Activated T-helper 1 cell treated with anti-CD3 and anti-CD28 coated beads, Interleukin-12 subunit alpha, Interleukin-12 subunit beta, Interleukin-2, Interleukin-4 antibody, amounts not matched to agents 30 ng/mL and 10 ng/mL and 1 ng/mL, durations not matched to agents 14 hours and 24 hours and 36 hours (primary cell): ENCODE measurements at places on chromosomes 3 and 15.

DNA sequence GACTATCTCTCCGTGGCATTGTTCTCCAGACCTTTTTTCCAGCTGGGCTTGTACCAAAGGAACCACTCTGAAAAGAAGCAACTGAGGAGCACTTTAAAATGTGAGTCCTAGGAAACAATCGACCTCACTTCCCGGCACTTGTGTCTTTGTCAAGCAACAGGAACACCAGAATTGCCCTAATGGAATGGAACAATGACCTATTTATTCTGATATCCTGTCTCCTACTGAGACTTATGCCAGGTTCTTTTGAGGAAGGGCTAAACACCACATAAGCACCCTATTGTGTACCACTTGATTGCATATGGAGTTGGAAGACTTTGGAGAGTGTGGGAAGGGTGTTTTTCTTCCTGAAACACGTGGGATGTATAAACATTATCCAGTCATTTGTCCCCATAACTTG, 56.8 kb upstream of the TGFBR2 start:
- peaks cover 34% of the 10 kb centered on the region for H3K4me1 ChIP-seq
- H3K27ac ChIP-seq, result no peak overlapping the region
- no peak overlapping the region for H3K4me3 ChIP-seq
- no peak for DNase-seq
- peaks cover 3% of the 10 kb centered on the region for H3K27me3 ChIP-seq
- H3K36me3 ChIP-seq, result peaks cover 2% of the 10 kb centered on the region

DNA sequence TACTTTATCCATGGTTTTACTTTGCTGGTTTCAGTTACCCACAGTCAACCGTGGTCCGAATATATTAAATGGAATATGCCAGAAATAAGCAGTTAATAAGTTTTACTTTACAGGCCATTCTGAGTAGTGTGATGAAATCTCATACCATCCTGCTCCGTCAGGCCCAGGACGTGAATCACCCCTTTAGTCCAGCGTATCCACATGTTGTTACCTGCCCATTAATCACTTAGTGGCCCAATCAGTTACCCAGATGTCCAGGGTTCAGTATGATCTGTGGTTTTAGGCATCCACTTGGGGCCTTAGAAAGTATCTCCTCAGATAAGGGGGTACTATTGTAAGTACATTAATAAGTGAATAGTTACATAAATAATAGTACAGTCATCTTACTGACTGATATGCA, 88.0 kb downstream of the TTBK2 start:
- no peak for DNase-seq
- no peak overlapping the region for H3K4me3 ChIP-seq
- no peaks in the 10 kb centered on the region for H3K36me3 ChIP-seq

- no peaks in the 10 kb centered on the region for H3K27me3 ChIP-seq
- H3K4me3 ChIP-seq, result no peak overlapping the region
- no peaks in the 10 kb centered on the region for H3K4me1 ChIP-seq
- DNase-seq, result peak; percentile 55
These were observed 127.8 kb downstream of the HCN4 start for GRCh38 chr15:73240866-73241499.

GRCh38 chr15:87902772-87903426, 353.6 kb downstream of the NTRK3 start:
- H3K4me3 ChIP-seq, result no peak overlapping the region
- H3K4me1 ChIP-seq, result no peaks in the 10 kb centered on the region
- no peak for DNase-seq
- H3K36me3 ChIP-seq, result no peaks in the 10 kb centered on the region

GRCh38 chr3:134242649-134243617, 7.7 kb downstream of the RYK start:
- DNase-seq, result no peak
- H3K27ac ChIP-seq, result no peak overlapping the region
- H3K4me3 ChIP-seq, result no peak overlapping the region
- H3K4me1 ChIP-seq, result peaks cover 32% of the 10 kb centered on the region
- H3K36me3 ChIP-seq, result peaks cover 3% of the 10 kb centered on the region

- H3K27me3 ChIP-seq, result peaks cover 21% of the 10 kb centered on the region
- H3K4me3 ChIP-seq, result no peak overlapping the region
- H3K4me1 ChIP-seq, result no peaks in the 10 kb centered on the region
- H3K36me3 ChIP-seq, result no peaks in the 10 kb centered on the region
These were observed 4.5 kb downstream of the CHST13 start for GRCh38 chr3:126528419-126528799.

- no peaks in the 10 kb centered on the region for H3K4me1 ChIP-seq
- no peak overlapping the region for H3K27ac ChIP-seq
- H3K27me3 ChIP-seq, result peaks cover 5% of the 10 kb centered on the region
- H3K4me3 ChIP-seq, result no peak overlapping the region
These were observed 77.7 kb downstream of the CEMIP start for GRCh38 chr15:80856809-80857377.

- no peaks in the 10 kb centered on the region for H3K27me3 ChIP-seq
- H3K36me3 ChIP-seq, result peaks cover 16% of the 10 kb centered on the region
- DNase-seq, result no peak
- H3K4me1 ChIP-seq, result peaks cover 23% of the 10 kb centered on the region
- no peak overlapping the region for H3K4me3 ChIP-seq
These were observed 30.7 kb downstream of the EFL1 start for GRCh38 chr15:82231842-82232241.

DNA sequence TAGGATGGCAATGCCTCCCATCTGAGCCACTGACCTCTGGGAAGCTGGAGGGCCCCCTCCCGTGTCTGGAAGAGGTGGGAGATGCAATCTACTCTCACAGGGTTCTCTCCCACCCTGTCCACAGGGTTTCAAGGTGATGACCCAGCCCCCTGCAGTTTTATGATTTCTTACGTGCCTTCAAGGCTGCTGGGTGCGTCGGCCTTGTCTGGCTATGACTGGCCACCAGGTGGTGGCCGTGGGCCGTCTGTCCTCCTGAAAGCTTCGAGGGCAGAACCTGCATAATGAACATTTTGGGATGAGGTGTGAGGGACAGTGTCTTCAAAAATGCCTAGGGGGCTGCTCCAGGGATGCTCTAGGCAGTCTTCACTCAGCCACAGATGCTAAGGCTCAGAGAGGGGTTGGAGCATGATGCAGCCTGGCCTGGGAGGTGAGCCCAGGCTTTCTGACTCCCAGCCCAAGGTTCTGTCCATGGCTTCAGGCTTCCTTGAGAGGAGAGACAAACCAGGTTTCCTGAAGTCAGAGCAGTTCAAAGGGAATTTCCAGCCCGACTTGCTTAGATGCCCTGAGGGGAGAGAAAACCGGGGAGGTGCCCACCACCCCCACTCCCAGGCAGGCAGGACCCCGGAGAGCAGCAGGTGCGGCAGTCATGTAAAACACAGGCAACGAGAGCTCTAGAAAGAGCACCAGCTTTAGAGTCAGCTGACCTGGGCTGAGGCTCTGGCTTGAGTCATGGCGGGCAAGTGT, 18.7 kb downstream of the ISG20 start:
- H3K4me1 ChIP-seq, result peaks cover 7% of the 10 kb centered on the region
- no peaks in the 10 kb centered on the region for H3K27me3 ChIP-seq
- no peak overlapping the region for H3K27ac ChIP-seq

- no peak for DNase-seq
- H3K36me3 ChIP-seq, result peaks cover 55% of the 10 kb centered on the region
- H3K27me3 ChIP-seq, result no peaks in the 10 kb centered on the region
These were observed 4.1 kb downstream of the PBRM1 start for GRCh38 chr3:52681596-52681995.

DNA sequence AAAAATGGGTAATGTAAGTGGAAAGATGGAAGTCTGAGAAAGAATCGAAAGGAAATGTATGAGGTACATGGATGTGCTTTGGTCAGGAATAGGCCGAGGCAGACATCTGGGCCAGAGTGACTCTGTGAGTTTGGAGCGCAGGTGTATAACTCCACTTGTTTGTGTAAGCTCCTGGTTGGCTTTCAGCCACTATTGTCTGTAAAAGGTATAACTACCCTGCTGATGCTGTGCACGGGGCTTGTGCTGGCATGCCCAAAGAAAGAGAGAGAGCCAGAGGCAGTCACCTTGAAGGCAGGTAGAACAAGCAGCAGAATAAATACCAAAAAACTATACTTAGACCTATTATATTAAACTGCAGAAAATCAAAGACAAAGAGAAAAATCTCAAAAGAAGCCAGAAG, 32.7 kb upstream of the CD96 start:
- H3K36me3 ChIP-seq, result no peaks in the 10 kb centered on the region
- H3K27me3 ChIP-seq, result peaks cover 2% of the 10 kb centered on the region
- no peak overlapping the region for H3K27ac ChIP-seq
- no peaks in the 10 kb centered on the region for H3K4me1 ChIP-seq
- no peak for DNase-seq

DNA sequence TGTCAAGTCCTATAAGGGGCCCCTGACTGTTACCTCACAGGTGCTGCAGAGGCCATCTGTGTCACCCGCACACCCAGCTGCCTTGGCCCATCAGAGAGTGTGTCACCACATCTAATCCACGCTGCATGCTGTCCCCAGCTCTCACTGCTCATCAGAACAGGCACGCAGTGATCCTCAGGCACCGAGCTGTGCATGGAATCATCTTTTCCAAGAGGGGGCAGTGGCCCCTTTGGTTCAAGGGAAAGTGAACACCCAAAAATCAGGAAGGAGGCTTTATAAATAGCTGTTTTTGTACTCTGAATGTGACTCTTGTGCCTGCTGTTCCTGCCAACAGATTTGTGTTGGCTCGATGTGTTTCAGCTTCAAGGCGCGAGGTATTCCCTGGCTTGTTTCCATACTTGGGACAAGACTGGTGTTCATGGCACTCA, 110.3 kb upstream of the ETV5 start:
- no peaks in the 10 kb centered on the region for H3K36me3 ChIP-seq
- peaks cover 28% of the 10 kb centered on the region for H3K27me3 ChIP-seq
- DNase-seq, result no peak

- no peak overlapping the region for H3K27ac ChIP-seq
- peaks cover 2% of the 10 kb centered on the region for H3K27me3 ChIP-seq
- no peak overlapping the region for H3K4me3 ChIP-seq
These were observed 25.3 kb upstream of the TM4SF4 start for GRCh38 chr3:149449182-149449581.

DNA sequence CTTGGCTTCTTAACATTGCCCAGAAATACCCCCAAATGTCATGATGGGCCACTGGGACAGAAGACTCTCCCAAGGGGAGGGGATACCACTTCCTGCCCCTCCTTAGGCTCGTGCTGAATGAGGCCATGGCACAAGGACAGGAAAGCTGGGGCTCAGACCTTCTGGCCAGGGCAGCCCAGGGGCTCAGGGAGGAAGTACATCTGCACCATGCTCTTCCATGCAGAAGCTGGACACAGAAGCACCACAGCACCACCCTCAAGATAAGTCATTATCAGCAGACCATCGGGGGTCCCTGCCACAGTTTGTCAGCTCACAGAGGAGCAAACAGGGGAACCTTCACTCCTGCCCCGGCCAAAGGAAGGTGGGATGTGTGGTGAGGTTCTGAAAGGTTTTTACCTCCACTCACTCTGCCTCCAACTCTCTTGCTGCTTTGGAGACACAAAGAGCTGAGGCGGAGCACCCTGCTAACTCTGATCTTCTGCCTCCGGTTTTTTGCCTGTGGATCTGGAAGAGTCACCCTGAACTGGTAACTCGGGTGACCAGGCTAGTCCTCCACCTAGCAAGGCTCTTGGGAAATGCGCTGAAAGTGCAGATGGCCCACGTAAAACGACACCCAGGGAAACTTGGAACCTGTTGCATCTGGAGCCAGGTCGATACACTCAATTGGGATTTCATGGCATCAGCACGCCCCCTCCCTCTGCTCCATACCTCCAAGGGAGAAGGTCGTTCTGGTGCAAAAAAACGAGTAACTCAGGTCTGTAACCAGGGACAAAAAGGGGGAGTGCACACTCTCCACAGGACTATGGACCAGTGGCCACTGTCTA, 8.3 kb downstream of the BMF start:
- H3K4me1 ChIP-seq, result peaks cover 86% of the 10 kb centered on the region
- H3K36me3 ChIP-seq, result peaks cover 23% of the 10 kb centered on the region
- no peak for DNase-seq
- peaks cover 2% of the 10 kb centered on the region for H3K27me3 ChIP-seq
- H3K4me3 ChIP-seq, result peak overlapping the region; percentile 49
- H3K27ac ChIP-seq, result no peak overlapping the region

GRCh38 chr3:127158614-127159229, 34.2 kb upstream of the PRR23E start:
- no peak for DNase-seq
- H3K27ac ChIP-seq, result no peak overlapping the region
- H3K36me3 ChIP-seq, result no peaks in the 10 kb centered on the region
- no peak overlapping the region for H3K4me3 ChIP-seq
- H3K4me1 ChIP-seq, result no peaks in the 10 kb centered on the region

DNA sequence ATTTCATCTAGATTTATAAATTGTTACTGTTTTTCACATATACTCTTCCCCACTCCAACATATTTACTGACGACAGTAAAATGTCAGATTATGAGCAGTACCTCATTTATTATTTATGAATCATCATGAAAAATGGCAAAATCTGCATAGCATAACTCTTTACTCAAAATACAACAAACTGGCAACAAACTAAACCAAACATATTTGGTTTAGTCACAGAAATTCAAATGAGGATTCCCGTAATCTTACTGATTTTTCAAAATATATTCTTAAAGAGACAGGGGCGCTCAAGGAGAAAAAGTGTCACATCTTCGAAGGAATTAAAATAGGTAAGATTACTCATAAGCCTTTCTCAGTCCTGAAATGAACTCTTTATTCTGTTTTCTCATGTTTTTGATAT, 3.0 kb upstream of the GPR87 start:
- peaks cover 29% of the 10 kb centered on the region for H3K4me1 ChIP-seq
- peaks cover 5% of the 10 kb centered on the region for H3K27me3 ChIP-seq
- no peak overlapping the region for H3K27ac ChIP-seq
- no peak for DNase-seq
- no peak overlapping the region for H3K4me3 ChIP-seq

DNA sequence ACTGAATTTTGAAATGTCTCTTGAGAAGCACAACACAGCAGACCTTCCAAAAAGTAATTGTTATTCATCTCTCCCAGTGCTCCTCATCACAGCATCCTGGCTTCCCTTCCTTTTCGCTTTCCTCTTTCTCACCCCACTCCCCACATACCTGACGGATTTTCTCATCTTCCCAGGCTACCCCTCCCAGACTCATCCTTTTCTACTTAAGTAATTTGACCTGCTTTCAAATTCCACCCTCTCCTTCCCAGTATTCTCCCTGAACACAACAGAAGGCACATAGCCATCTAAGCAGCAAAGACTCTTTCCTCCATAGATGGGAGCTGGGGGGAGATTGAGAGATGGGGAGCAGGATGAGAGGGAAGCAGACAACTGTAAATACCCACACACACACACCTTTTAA, 187.1 kb upstream of the STT3B start:
- H3K27me3 ChIP-seq, result no peaks in the 10 kb centered on the region
- DNase-seq, result no peak
- no peaks in the 10 kb centered on the region for H3K4me1 ChIP-seq
- no peak overlapping the region for H3K4me3 ChIP-seq

GRCh38 chr3:172185907-172186306, 146.5 kb downstream of the FNDC3B start:
- peaks cover 15% of the 10 kb centered on the region for H3K4me1 ChIP-seq
- DNase-seq, result no peak
- no peaks in the 10 kb centered on the region for H3K36me3 ChIP-seq
- no peak overlapping the region for H3K27ac ChIP-seq
